ENCODE measurements at places on chromosomes 3 and 15. TPM values are rescaled to one million over a fixed set of nuclear protein-coding genes. Genes with fewer than 3 reads are reported as not detected.

DNA sequence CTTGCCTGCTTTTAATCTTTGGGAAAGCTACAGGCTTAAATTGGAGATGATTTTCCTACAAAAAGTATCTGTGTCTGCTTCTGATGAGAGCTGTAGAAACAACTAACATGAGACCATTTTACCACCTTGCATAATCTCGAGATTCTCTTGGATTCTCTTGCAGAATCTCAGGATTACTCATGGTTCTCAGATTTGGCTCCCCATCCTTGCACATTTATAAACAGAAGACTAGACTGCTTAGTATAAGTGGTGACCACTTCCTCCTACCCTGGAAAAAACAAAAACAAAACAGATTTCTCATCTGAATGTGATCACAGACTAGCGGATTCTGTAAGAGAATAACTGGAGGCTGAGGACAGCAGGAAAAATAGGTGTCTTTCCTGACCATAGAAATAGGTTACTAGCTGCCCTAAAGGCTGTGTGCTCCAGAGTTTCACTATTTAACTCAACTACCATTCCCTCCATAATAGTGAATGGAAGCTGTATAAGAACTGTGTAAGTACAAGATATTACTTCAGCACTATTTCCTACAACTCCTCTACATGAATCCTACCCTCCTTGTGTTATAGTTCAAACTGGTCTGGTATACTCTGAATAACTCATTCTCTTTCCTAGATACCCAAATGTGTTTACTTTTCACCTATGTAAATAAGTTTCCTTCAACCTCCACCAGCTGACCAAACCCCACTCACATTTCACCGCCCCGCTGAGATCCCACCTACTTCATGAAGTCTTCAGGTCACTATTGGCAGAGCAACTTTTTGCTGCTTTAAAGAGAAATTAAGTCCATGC lies 122.2 kb upstream of the C2CD4B start:
- DNase-seq, result no peak

- DNase-seq, result no peak
These were observed 18.6 kb downstream of the CSTA start for GRCh38 chr3:122343654-122344053.

DNA sequence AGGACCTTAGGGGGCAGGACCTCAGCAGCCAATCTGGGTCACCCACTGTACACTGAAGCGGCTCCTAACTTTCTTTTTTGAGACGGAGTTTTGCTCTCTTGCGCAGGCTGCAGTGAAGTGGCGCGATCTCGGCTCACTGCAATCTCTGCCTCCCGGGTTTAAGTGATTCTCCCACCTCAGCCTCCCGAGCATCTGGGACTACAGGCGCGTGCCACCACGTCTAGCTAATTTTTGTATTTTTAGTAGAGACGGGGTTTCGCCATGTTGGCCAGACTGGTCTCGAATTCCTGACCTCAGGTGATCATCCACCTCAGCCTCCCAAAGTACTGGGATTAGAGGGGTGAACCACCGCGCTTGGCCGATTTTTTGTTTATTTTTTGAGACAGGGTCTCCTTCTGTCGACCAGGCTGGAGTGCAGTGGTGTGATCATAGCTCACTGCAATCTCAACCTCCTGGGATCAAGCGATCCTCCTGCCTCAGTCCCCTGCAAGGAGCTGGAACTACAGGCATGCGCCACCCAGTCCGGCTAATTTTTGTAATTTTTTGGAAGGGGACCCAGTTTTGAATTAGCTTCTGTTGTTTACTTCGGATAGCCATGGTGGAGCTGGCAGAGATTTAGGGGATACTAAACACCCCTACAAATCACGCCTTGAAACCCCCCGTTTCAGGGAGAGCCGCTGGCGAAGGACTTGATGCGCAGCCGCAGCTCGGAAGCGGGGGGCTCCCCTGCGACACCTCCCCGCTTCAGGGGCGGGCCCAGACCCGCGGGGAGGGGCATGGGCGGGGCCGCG lies 1.5 kb upstream of the CLK3 start:
- DNase-seq, result no peak

- peak; percentile 2 for DNase-seq
These were observed 99.4 kb downstream of the SH3GL3 start for GRCh38 chr15:83546512-83546888.

PDCD7 gene
- 13.3 TPM for total RNA-seq

KIF9 gene
- total RNA-seq, result 14.8 TPM

GRCh38 chr3:114394551-114394950 lies 100.7 kb downstream of the TIGIT start:
- no peak for DNase-seq

KCNMB3 gene
- 0.77 TPM for total RNA-seq

- no peak for DNase-seq
These were observed 321.8 kb downstream of the ULK4 start for GRCh38 chr3:41640076-41640475.

GRCh38 chr15:32956711-32957110 lies 237.8 kb downstream of the FMN1 start:
- no peak for DNase-seq

BLM gene
- 23.5 TPM for total RNA-seq

DNA sequence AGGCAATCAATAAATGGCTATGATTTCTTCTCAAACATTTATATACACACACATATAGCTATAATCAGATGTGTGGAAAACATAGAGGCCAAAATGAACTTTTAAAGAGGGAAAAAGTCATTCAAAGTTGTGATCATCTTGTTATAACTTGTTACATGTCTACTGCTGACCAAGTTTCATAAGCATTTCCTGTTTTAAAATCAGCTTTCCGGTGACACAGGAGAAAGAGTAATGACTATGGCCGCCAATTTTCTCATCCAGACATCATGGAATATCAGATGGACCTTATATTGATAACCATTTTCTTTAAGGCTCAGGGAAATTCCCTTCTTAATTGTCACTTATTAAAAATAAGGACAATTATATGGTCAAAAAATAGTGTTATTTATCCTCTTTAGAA lies 71.7 kb upstream of the AGTR1 start:
- DNase-seq, result no peak

TUSC7 gene
- total RNA-seq, result not detected

GOLGA8S gene
- total RNA-seq, result not detected

TM6SF1 gene
- 3.6 TPM for total RNA-seq

CIDEC gene
- total RNA-seq, result not detected

GRCh38 chr3:69080233-69080920 lies at the start of gene UBA3:
UBA3 (minus strand) TSS chr3:69080365; CDS start chr3:69080353, 12 bp downstream.
- DNase-seq, result peak; percentile 91

DNA sequence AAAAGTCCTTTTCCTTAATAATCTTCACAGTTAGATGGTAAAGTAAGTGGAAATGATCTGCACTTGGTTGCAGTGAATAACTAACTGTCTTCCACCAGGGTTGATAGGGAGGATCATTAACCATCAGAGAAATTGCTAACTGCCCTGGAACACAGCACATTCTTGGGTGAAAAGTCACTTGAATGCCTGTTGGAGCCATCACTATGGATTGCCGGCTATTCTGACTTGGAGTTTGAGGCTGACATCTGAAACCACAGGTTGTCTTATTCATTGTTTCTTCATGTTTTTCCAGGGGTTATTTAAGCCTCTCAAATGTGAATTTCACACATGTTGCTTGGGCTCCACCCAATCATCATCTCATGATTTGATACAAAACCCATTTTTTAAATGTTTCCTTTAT lies 901.4 kb downstream of the MCTP2 start:
- DNase-seq, result peak; percentile 65

- no peak for DNase-seq
These were observed 27.1 kb downstream of the SLC12A1 start for GRCh38 chr15:48233246-48233645.

CYP19A1 gene
- 2.5 TPM for total RNA-seq

DNA sequence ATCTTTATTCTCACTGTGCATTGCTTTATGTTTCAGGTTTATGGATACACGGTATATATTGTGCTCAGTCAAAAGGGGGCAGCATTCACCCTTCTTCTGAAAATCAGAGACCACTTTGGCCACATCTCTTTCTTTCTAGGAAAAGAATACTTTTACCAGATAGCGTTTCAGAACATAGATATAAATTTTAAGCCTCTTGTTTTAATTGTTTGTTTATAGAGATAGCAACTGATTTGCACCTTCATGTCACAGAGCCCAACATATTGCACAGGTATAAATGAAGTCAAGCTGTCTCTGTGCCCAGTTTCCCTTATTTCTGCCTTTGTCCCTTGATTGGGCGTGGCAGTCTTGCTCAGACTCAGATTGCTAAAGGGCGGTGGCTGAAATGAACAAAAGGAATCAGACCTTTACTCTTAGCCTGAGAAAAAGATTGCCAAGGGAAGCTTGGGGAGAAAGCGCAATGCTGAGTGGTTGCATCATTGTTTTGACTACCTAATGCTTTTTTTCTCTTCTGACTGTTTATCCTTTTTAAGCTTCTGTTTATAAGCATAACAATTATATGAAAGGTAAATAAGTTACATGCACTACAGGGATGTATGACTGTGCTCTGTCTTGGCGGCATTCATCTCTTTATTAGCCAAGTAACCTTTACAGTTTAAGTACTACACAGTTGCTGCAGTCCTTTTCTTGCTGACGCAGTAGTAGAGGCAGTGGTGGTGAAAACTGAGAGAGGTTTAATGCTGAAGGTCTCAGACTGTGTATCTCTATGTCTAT lies 70.8 kb upstream of the ZBTB20 start:
- peak; percentile 79 for DNase-seq

BOC gene
- 5.0 TPM for total RNA-seq

DNA sequence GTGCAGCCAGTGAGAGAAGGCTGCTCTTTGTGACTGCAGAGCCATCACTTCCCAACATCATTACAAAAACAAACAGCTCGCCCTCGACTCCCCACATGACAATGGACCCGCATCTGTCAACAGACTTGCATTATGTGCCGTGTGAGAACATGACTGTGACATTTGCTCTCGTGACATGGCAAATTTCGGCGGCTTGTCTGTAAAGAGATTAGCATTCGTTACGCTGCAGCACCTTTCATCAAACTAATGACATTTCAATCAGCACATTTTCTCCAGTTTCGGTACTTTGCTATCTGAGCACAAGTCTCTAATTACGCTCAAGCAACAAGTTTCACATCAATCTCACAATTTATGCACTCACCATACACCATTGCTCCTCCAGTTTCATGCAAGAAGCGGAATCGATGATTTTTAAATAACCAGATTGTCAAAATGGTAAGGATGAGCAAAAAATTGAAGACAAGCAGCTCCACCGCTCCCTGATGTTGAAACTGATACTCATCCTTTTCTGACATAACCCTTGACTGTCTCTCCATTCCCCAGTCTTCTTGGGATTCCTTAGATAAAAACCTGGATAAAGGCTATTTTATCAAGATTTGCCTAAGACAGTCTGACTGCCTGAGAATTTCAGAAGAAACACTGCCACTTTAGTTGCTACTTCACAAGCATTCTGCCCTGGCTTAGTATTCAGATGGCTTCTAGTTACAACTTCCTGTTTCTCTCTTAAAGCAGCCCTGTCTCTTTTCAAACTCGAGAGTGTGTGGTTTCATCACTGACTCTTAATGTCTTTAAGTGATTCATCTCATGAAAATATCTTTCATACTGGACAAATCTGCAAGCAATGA lies at the start of gene SLC9A9:
SLC9A9 (minus strand) TSS at position 682 of the 845 bp plus-strand sequence; CDS start at position 536, 146 bp downstream.
- no peak for DNase-seq

DNA sequence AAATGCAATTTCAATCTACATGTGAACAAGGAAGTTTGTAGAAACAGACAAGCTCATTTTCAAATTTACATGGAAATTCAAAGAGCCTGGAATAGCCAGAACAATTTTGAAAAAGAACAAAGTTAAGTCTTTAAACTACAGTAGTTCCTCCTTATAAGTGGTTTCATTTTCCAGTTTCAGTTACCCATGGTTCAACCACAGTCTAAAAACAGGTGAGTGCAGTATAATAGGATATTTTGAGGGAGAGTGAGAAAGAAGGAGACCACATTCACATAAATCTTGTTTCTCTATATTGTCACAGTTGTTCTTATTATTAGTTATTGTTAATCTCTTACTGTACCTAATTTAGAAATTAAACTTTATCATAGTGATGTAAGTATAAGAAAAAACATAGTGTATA lies 45.8 kb upstream of the FOXB1 start:
- DNase-seq, result no peak

GRCh38 chr3:122609798-122610559 lies 32.5 kb downstream of the PARP15 start:
- peak; percentile 69 for DNase-seq

HRG gene
- total RNA-seq, result not detected

RARRES1 gene
- total RNA-seq, result not detected

- DNase-seq, result no peak
These were observed 243.2 kb upstream of the LRRN1 start for GRCh38 chr3:3556078-3556477.

SNTN gene
- total RNA-seq, result not detected

DNA sequence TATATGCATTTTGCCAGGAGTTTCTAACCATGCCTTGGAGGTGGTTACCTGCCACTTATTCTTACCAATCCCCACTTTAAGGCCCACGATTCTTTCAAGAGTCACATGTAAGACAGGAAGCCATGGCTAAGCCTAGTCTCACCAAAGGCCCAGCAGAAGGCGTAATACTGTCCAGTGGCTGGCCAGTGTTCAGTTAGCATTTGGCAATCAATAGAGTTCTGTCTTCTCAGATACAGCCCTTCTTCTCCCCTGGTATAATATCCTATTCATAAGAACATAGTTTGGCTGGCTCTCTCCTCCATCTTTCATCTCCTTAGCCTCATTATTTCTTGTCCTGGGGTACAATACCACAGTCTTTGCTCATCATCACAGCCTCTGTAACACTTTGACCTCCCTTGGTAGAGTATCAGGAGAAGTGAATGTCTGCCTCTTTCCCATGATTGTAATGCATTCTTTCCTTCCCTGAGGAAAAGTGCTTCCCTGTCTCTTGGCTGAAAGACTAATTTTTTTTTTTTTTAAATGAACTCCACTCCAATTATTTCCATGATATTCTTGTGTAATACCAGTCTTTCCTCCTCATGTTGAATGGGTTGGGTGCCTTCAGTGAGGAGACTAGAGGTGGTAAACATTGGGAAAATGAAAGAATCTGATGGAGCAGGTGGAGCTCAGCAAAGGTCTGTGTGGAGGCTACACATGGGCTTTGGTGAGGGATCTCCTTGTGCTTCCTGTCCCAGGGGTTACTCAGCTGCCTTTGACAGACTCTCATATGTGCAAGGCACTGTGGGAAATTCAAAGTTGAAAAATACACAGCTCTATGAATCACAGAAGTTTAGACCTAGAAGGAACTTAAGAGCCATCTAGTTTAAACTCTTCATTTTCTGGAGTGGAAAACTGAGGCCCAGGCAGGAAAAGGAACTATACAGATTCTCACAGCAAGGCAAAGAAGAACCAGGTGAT lies 218.2 kb downstream of the P3H2 start:
- DNase-seq, result no peak

EXD1 gene
- total RNA-seq, result not detected

GRCh38 chr3:134690226-134690625 lies 39.4 kb upstream of the KY start:
- no peak for DNase-seq

SST gene
- not detected for total RNA-seq

DNA sequence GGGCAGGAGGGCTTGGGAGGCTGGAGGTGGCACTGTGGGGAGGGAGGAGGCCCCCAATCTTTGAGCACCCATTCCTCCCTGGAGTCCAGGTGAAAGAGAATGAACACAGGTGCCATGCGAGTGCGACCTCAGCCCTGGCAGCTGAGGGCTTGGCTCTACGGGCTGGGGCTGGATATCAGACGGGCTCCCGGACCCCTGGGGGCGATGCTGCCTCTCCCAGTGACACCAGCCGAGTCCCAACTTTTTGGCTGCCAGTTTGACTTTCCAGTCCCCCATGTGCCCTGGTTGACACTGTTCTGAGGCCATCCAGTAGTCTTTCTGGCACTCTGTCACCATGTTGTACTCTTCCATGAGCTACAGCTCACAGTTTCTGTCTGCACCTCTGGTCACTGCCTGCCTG lies 1.2 kb downstream of the VILL start:
- no peak for DNase-seq

SCN11A gene
- total RNA-seq, result not detected

GRCh38 chr3:2097641-2098191 lies 950 bp upstream of the CNTN4 start:
- no peak for DNase-seq

HACD2 gene
- 26.7 TPM for total RNA-seq

TNNC1 gene
- total RNA-seq, result not detected
